Kidney (tissue), 22 donors: ENCODE measurements at places on chromosomes 2 and 18.

DNA sequence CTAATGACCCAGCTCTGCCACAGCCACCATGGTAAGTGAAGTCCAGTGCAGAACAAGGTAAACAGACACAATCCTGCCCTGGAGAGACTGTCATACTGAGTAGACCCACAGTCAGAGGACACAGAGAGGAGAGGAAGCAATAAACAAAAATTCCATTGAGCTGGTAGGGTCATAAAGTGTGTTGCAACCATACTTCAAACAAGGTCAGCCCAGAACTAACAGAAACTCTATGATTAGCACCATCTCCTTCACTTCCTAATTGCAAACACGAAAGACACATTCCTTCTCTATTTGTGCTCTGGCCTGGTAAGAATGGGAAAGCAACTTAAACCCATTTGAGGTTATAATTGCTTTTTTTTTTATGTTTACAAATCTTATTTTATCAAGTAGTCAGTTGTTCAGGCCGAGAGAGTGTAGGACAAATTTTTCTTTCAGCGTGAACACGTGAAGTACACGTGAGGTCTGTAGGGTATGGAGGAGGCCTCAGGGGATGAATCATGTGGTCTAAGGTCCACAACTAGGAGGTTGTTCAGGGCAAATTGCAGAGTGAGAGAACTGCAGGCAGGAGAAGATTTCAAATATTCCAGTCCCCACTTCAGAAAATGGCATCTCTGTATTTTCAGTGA, 71.4 kb upstream of the GLS start:
- no peak for DNase-seq

DNA sequence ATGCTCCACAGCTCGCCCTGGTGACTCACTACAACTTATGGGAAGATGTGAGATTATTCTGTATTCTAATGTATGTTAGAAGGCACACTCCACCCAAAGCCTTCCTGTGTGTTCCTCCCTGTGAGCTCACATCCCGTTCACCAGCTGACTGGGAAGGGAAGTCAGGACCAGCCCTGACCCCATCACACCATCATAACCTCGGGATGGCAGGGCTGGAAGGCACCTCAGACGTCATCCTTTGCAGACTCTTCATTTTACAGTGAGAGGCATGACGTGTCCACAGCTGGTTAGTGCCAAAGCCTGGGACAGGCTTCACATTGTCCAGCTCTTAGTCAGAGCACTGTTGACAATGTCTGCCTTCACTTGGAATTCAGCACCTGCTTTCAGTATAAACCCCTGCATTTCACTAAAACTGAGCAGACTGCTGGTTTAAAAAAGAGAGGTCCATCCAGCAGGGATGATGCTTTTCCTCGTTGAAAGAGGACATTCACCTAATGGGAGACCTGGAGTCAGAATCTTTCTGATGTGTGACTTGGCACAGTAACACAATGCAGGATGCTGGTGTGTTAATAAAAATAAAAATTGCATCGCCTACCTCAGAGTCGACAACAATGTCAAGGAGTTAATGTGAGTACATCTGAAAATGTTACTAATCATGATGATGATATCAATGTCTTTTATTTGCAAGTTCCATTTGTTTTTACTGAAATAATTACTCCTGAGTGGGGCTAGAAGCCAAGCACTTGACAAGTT, 418.0 kb upstream of the TNP1 start:
- peak; percentile 43 for DNase-seq

- peak; percentile 45 for DNase-seq
Observed at GRCh38 chr18:51278045-51278649, 80.7 kb upstream of the MEX3C start.

DNA sequence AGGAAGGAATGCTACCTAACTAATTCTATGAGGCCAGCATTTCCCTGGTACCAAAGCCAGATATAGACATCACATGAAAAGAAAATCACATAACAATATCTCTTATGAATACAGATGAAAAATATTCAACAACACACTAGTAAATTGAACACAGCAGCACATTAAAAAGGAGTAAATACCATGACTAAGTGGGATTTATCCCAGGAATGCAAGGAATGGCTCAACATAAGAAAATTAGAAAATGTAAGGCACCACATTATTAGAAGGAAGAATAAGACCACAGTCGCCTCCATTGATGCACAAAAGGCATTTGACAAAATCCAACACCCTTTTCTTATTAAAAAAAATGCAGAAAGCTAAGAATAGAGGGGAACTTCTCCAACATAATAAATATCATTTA, 133.9 kb downstream of the TTC32 start:
- no peak for DNase-seq

DNA sequence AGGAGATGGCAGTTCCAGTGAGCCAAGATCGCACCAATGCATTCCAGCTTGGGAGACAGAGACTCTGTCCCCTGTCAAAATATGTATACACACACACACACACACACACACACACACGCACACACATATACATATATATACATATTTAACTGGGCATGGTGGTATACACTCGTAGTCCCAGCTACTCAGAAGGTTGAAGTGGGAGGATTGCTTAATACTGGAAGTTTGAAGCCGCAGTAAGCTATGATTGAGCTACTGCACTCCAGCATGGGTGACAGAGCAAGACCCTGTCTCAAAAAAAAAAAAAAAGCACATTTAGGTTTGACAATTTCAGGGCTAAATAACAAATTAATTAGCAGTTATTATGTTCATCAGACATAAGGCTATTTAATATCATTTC, 36.0 kb upstream of the ATIC start:
- no peak for DNase-seq

DNA sequence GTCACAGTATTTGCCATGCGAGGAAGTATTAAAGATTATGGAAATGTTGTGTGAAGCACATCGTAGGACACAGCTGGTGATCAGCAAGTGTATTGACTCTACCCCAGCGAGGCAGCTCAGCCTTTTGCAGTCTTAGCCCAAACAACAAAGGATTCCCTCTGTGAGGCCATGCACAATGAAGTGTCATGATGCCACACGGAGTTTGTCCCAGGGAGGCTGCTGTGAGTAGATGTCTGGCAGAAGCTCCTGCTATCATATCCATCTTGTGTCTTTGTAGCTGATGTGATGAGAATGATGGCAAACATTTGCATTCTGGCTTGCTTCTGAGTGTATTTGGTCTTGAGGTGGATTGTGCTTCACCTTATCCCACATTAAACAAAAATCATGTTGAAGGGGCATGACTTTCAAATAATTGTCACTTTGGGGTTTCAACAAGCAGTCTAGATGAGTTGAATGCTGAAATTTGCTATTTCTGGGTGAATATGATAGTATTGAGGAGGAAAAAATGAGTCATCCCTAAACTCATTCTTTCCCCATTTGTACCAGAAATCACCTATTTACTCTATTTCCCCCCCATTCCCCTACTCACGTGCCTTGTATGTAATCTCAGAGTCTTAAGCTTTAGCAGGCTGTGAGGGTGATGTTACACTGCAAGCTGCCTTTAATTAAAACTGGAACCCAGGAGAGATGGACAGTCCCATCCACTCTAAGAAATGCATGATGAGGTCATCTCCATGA, 273.5 kb downstream of the RNF144A start:
- no peak for DNase-seq

DNA sequence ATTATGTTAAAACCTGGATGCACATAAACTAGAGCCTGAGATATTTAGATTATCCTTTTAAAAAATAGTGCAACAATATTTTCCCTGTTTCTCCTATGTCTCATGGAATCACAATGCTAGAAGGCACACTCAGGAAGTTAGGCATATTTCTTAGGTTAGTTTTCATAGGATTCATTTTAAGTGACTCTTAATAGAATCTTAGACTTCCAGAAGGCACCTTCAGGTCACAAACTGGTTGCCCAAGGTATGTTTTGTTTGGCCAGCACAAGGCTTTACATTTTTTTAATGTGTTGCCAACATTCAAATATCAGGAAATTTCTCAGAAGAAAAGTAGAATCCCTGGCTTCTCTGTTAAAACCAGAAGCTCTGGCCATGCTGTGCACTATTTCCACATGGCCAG, 129.3 kb downstream of the LNPK start:
- DNase-seq = no peak

DNA sequence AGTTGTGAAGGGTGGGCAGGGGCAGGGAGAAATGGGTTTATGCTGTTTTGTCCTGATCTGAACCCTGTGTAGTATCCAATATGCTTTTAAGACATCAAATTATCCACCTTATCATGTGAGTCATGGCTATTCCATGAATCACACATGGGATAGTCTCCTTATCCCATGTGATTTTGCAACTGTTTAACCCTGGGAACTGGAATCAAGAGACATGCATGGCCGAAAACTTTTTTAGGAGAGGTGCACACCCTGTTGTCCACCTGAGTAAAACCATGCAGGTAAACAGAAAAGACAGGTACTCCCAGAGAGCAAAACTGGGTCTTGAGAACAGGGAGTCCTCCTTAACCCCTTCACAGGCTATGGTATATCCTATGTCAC, 490.6 kb upstream of the HS6ST1 start:
- DNase-seq = no peak

DNA sequence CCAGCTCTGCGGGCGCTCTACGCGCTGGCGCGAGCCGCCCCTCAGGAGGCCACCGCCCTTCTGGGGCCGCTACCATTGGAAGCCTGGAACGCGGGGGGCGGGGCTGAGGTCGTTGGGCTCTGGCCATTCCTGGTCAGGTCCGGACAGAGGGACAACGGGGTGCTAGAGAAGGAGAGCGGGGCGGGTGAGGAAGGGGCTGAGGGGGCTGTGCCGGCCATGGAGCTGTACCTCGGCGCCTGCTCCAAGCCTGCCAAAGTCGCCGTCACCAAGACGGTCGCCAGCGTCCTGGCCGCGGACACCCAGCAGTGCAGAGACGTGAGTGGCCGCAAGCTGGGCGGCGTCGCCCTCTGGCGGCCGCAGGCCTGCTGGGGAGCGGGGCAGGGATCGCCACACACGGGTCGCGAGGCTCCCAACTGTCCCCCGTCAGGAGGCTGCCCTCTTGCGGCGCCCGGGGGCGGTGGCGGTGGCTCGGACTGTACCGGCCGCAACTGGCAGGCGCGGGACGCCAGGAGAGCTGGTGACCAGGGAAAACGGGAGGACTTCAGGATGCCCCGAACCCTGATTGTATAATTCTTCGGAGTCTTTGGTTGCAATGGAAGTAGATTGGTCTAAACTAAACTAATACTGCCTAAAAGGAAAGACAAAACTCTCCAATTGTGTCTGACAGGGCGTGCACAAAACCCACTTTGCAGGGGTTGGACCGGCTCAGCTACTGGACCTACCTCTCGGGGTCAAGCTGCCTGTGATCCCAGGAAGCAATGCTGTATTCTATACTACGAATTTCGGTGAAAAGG, at the start of gene FSIP2:
Gene FSIP2 (plus strand): TSS at position 126 of the 794 bp plus-strand sequence. CDS start 91 bp downstream, at position 217.
- peak; percentile 86 for DNase-seq

DNA sequence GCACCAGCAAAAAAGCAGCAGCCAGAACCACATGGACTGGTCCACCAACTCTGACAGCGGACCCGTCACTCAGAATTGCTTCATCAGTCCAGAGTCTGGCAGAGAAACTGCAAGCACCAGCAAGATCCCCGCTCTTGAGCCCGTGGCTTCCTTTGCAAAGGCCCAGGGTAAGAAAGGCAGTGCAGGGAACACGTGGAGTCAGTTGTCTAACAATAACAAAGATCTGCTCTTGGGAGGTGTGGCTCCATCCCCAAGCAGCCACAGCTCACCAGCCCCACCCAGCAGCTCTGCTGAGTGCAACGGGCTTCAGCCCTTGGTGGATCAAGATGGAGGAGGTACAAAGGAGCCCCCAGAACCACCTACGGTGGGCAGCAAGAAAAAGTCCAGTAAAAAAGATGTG, 269.3 kb downstream of the SETBP1 start:
- no peak for DNase-seq

DNA sequence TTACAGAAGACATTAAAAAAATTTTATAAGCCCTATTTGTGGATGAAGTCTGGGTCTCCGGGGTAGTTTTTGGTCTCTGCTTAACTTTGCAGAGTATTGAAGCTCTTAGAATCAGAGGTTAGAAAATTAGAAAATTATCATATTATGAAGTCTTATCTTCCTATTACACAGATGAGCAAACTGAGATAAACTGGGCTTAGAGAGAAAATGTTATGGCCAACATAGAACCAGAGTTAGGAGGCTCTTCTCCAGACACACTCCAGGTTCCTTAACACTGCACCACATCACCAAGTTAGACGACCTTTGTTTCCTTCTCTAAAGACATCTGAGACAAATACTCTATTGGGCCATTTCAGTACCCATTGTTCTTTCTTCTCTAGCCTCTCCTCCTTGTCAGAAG, 36.7 kb upstream of the NEB start:
- no peak for DNase-seq

DNA sequence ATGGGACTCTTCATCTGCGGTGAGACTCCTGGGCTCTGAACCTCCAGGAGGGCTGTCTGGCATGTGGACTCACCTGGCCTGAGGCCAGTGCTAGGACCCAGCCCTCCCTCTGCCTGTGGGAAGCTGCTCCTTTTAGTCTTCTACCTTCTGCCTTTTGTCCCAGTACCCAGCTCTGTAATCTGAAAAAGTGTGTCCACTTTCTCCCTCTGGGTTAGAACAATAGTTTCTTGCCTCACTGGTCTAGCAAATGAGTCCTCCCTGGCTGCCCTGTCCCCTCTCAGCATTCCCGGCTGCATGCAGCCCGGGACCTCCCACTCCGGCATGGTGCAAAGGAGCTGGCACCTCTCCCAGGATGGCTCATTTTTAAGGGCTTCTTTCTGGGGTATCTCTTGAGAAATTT, 25.9 kb downstream of the GKN2 start:
- no peak for DNase-seq

- no peak for DNase-seq
Observed at GRCh38 chr2:57842531-57842930, 204.1 kb upstream of the VRK2 start.

GRCh38 chr18:13577781-13578180, 148.6 kb downstream of the FAM210A start:
- DNase-seq = no peak

GRCh38 chr2:71153585-71154224, 23.3 kb downstream of the MPHOSPH10 start:
- DNase-seq = no peak

DNA sequence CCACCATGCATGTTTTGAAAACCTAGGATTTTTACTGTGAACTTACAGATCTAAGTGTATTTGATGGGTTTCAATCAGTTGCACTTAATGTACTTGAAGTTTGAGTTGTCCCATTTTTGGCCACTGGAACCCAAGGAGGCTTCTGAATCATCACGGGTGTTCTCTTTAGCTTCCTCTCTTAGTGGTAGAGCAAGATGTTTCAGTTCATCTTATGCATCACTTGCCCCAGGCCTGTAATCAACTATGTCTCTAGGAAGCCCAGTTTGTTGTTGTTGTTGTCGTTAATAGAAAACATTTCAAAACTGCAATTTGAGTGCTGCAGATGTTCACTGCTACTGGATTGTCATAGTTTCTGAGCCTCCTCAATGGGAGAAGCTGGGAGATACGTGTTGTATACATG, 97.0 kb downstream of the FHOD3 start:
- no peak for DNase-seq

GRCh38 chr2:143933946-143934569, 585.9 kb downstream of the ZEB2 start:
- no peak for DNase-seq
